ENCODE measurements at places on chromosomes 2 and 18.

- DNase-seq, result no peak
Measured at GRCh38 chr2:17799301-17800120, 16.7 kb upstream of the MSGN1 start.

- DNase-seq, result no peak
Measured at GRCh38 chr2:169042856-169043255, 11.7 kb upstream of the ABCB11 start.

DNA sequence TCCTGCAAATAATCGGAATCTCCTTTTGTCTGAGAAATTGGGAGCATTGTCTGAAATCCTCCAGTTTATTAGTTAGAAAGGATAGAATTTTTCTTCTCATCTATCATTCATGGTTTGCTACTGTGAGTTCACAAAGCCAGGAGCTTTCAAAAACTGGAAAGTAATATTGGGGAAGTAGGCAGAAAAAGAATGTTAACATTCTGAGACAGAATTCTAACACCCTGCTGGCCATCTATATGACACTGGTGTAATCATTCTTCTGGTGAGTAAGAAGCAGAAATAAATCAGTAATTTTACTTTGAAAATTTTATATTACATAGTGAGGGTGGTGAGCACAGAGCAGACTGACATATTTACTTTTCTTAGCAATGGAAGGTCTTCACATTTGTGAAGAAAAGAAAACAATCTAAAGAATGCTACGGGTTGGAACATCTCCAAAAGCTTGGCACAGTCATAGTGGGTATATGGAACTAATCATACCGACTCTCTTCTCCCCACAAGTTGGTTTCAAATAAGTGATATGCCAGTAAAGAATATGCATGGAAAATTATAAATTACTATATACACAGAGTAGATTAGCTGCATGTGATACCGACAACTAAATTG lies 344.9 kb downstream of the LPIN1 start:
- no peak for DNase-seq

DNA sequence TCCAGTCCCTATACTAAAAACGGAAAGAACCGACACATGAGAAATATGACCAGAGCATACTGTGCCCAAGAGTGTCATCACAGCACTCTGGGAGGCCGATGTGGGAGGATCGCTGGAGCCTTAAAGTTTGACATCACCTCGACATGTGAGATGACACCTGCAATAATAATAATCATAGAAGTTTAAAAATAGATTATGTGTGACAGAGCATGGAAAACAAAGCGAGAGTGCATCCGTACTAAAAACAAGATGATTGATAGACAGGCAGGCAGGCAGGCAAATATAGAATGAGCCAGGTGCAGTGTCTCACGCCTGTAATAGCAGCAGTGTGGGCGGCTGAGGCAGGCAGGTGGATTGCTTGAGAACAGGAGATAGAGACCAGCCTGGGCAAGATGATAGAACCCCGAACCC lies 114.8 kb upstream of the ANKRD30BL start:
- DNase-seq, result no peak

- peak; percentile 29 for DNase-seq
Measured at GRCh38 chr2:72745679-72746368, 80.0 kb downstream of the EXOC6B start.

DNA sequence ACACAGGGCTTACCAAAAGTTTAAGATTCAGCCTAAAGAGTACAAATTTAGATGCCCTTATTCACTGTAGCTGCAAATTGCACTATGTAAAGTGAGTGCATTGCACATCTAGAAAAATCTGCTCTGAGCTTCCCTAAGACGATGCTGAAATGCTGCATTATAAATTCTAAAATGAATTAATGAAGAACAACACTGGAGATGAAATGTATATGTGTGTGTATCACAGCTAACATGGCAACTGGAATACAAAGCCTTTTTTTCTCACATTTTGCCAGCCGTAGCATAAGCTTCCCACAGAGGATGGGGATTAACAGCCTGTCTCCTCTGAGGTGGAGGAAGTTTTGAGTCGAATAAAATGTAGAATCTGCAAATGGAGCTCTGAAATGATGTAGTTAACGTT lies 338.3 kb upstream of the ZEB2 start:
- DNase-seq, result no peak

- no peak for DNase-seq
Measured at GRCh38 chr2:178241844-178242551, 47.7 kb downstream of the OSBPL6 start.

DNA sequence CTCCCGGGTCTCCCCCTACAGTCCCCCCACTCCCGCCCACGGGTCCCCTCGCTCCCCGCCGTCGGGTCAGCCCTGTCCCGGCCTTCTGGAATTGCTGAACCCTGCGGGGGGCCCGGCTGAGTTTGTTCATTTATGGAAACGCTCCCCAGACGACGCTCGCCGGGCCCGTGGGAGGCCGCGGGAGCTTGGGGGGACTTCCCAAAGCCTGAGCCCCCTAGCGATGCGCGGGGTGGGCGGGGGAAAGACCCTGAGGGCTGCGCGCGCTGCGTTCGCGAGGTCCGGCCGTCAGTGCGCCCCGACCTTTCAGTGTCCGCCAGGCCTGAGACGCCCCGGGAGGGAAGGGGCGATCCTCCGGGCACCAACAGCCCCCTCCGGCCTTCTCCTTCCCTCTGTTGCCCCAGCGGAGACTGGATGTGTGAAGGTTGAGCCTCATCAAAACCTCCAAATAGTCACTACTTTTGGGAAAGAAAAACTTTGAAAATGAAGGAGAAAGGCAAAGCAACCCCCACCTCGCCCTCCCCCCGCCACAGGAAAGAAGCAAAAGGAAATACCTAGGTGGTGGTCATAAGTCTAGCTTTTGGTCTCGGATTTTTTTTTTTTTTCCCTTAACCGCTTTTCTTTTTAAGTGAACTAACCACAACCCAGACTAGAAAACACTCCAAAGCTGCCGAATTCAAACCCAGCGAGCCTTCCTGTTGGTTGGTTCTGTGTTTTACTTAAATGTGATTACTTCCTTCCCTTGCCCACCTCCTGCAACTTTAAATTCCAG lies 509 bp upstream of the CYS1 start:
- DNase-seq, result peak; percentile 6

GRCh38 chr2:151198645-151199044 lies 63.0 kb downstream of the RBM43 start:
- DNase-seq, result no peak

DNA sequence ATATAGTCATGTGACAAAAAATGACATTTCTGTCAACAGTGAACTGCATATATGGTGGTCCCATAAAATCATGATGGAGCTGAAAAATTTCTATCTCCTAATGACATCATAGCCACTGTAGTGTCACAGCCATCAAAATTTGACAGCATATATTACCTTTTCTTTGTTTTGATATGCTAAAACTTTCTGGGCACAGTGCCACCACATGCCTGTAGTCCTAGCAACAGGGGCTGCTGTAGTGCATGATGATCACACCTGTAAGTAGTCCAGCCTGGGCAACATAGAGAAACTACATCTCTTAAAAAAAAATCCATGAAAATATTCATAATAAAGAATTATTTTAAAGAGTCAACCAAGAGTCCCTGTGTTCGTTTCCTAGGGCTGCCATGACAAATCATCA lies 155.5 kb upstream of the SERTAD2 start:
- no peak for DNase-seq

DNA sequence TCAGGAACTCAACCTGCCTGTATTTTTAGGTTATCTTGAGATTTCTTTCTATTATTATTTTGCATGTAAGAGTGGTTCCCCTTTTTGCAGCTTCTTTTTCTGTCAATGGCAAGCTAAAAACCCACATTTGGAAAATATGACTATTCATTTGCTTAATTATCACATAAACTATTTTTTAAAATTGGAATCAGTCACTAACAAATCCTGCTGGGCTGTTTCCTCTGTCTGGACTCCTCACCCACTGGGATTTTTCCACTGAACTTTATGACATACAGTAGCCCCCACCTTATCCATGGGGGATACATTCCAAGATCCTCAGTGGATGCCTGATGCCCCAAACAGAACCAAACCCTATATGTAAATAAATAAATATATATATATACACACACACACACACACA lies 447.3 kb downstream of the DLGAP1 start:
- DNase-seq, result no peak

DNA sequence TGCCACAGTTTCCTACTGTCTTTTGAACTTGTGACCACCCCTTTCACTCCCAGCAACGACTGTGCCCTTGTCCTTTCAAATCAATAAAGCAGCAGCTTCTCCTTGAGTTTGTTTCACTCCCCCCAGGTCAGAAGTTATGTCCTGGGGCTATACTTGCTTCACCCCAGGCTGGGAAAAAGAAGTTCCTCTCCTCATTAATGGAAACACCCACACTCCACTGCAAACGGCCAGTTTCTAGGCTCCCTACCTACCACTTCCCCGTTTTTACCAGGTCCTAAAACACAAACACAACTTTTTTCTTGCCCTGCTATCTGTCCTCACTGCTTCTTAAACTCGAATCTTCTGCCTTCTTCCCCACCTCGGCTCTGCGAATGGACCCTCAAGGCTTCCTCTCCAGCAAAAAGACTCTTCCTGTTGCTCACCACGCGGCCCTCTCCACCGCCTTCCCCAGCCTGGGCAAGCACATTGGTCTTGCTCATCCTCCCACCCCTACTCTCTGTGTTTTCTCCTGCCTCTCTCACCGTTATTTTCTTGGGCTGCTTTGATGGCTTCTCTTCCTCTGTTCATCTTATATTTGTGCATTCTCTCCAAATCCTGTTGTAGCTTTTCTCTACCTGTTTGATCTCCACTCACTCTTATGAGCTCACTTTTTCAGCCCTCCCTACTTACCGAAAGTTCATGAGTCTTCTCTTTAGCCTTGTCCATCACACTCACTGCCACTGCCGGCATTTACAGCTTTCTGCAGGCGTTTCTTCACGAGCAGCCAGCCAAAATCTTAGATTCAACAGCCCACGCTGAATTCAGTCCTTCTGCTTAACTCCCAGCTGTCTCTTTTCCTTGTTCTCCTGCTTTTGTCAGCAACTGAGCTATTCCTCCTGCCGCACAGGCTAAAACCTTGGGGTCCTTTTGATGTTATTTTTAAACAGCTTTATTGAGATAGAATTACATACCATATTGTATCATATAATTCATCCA lies 7.0 kb upstream of the SP5 start:
- DNase-seq, result no peak

- no peak for DNase-seq
Measured at GRCh38 chr2:144030791-144031190, 489.1 kb downstream of the ZEB2 start.

DNA sequence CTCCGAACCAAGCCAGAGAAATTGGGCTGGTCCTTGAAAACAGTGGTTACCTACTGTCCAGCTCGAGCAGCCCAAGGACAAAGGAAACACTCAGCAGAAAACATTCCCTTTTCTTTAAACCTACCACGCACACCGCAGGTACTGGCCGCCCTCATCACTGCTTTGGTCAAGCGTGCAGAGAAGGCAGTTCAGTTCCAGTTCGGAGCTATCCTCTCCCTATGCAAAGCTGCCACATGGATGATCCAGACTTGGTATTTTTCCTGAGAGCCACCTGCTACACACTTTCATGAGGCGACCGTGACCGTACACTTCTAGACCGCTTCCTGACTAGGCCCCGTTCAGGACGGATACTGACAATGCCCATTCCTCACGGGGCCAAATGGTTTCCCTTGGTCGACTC lies 4.3 kb upstream of the POLR2D start:
- no peak for DNase-seq

GRCh38 chr2:238571661-238572372 lies 145.1 kb downstream of the ASB1 start:
- DNase-seq, result no peak

DNA sequence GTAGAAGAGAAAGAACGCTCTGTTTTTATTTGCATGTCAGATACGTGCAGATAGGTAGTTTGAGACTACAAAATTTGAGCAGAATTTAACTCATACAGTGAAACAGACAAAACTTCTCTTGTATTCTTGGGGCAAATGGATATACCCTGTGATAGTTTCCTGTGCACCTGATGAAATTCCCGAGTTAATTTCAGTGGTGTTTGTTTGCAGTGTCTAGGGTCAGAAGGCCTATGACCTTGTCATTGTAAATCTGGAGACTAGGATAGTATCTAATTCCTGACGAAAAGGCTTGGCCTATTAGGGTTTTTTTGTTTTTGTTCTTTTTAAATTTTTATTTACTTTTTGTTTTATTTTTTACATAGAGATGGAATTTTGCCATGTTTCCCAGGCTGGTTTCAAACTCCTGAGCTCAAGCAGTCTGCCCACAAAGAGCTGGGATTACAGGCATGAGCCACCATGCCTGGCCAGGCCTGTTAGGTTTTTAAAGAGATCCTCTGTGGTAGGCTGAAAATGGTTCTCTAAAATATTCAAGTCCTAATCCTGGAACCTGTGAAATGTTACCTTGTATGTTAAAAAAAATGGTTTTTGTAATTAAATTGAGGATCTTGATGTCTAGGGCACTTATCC lies 17.6 kb downstream of the LCLAT1 start:
- DNase-seq, result no peak

DNA sequence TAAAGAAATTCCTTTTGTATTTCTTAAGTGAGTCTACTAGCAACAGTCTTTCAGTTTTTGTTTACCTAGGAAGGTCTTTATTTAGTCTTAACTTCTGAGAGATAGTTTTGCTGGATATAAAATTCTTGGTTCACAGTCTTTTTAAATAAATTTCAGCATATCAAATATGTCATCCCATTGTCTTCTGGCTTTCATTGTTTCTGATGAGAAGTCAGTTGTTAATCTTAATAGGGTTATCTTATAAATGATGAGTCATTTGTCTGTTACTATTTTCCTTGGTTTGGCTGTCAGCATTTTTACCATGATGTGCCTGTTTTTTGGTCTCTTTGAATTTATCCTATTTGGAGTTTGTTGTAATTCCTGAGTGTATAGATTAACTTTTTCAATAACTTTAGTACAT lies 129.3 kb downstream of the FAM210A start:
- no peak for DNase-seq

- no peak for DNase-seq
Measured at GRCh38 chr2:157839822-157840221, 36.3 kb downstream of the ACVR1 start.

DNA sequence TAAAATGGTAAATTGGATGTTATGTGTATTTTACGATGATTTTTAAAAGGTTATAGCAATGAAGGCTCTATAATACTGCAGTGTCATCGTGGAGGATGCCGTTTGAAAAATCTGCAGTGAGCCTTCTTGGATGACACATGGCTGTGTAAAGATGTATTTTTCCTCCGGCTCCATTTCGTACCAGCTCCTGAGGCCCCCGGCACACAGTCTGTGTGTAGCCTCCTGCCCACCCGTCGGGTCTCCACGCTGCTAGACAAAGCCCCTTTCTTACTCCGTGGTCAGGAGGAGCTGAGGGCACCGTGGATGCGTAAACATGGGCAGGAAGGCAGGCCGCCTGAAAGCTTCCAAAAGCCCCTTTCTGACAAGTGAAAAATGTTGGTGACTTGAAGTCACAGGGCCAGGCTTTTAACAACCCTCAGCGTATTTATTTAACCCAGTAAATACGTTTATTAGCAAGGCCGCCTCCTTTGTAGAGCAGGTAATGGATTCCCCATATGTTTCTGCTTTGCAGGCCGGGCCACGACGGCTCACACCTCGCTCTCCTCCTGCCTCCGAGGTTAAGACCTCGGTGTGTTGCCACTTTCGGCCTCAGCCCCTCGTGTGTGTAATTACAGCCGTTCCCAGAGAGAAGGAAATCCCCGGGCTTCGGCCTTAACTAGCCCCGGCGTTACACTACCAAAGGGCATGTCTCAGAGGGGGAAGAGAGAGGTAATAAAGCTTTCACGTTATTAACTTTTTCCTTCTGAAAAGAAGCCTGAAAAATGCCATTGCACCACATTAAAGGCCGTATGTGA lies 72.8 kb downstream of the DDX1 start:
- DNase-seq, result no peak

GRCh38 chr2:170917957-170918356 lies 11.1 kb upstream of the GORASP2 start:
- no peak for DNase-seq

- DNase-seq, result no peak
Measured at GRCh38 chr2:138003411-138003810, 39.1 kb downstream of the HNMT start.

GRCh38 chr2:66568650-66569300 lies 133.8 kb downstream of the MEIS1 start:
- no peak for DNase-seq
